ENCODE measurements at places on chromosomes 7 and 10.

DNA sequence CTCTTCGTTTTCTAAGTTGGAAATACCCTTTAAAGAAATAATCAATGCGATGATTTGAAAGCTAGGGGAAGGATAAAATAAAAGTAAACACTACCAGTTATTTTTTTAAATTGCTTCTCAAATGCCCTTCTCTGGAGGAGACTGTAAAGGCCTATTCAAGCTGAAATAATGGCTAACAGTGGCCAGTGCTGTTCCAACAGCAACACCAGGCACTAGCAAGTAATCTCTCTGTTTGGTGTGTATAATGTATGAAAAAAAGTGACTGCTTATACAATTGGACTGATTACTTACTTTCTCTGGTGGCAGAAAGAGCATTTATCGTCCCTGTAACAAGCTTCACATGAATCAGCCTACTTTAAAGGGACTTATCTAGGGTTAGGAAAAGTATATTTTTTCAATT is 102.7 kb downstream of the CSTF2T start:
- DNase-seq = no peak

GRCh38 chr7:73626814-73627213 is 2.5 kb upstream of the MLXIPL start:
- DNase-seq = no peak

GRCh38 chr7:35630024-35630972 is 64.6 kb downstream of the HERPUD2 start:
- no peak for DNase-seq

GRCh38 chr7:121107923-121108498 is 119.5 kb downstream of the CPED1 start:
- no peak for DNase-seq

DNA sequence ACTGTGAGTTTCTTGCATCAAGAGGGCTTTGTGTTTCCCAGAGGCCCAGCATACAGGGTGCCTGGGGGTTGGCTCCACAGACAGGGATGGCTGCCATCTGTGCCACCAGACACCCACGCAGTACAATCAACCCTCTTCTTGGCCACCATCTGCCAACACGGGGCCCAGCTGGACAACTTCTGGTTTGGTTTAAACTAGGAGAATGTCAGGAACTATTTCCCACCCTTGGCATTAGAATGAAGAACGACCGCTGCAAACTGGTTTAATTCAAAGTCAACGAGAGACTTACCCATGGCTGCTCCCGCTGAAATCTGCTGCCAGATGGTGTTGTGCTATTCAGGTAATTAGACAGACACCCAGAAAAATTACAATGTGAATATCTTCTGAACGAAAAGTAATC is 27.8 kb downstream of the NMT2 start:
- no peak for DNase-seq

DNA sequence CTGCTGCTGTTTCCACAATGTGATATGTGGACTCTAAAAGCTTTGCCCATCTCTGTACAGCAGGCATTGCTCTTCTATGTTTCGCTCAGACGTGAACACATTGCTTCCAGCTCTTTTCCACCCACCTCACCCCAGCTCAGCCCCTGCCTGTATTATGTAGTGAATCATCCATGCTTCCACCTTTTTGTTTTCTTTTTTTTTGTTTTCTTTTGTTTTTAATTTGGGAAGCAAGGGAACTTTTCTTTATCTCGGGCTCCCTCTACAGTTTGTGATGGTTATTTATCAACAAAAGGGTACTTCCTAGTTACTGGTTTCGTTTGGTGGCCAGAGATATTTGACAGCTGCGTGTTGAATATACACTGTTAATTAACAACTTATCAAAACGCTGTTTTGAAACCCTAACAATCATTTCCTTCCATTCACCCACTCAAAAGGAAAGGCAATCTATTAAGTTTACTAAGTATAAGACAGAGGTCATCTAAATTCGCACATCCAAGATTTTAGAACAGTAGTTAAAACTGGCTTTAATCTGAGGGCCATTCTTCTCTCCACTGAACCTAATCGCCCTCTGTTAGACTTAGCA is 127.9 kb upstream of the STK17A start:
- no peak for DNase-seq

GRCh38 chr7:117640465-117640864 is 160.6 kb downstream of the CFTR start:
- no peak for DNase-seq

DNA sequence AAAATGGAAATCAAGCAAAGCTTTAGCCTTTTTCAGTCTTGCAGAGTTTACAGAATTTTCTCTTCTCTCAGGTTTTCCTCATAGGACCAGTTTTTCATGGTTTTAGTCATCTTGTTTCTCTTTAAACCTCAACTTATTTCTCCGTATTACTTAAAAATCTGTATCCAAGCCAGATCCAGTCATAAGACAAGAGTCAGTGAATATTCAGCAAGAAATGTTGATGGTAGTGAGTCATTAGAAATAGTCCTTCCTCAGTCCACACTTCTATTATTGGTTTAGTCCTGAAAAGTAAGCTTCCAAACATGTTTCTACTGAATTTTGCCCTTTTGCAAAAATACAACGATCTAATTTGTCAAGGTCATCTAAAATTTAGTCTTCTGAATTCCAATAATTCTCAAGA is 107.0 kb downstream of the VIM start:
- DNase-seq = no peak

GRCh38 chr10:91409069-91409868 is 875 bp upstream of the HECTD2 start:
- peak; percentile 17 for DNase-seq

DNA sequence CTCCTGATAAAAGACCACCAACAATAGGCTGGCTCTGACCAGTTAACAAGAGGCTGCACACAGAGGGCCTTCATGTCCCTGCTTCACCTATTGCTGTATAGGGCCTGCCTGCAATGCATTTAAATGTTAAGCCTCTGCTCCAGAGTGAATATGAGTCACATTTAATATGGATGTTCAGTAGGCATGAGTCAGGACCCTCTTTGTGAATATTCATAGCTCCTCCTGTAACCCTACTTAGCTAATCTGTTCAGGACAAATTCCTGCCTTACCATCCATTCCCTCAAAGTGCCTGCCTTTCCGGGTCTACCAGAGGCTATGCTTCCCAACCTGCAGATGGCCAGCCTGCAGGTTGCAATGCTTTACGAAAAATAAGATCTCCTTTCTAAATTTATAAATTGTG is 32.5 kb downstream of the ARHGAP22 start:
- DNase-seq = no peak

GRCh38 chr7:44223362-44224079 is 22.7 kb downstream of the YKT6 start:
- DNase-seq = no peak

DNA sequence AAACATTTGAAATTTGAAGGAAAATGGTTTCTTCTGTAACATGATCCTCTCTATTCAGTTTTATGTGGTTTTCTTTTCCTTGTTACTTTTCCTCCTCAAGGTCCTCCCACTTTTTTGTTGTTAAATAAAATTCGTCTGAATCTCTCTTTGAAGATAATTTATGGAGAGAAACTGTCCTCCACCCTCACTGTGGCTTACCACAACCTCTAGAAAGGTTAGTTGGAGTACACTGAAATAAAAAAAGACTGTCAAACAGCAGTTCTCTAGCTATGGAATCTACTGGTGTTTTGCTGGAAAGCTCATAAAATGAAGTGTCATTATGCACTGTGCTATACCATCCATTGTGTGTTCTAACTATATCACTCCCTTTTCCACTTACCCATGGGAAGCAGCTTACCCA is 189.4 kb downstream of the HDAC9 start:
- DNase-seq = no peak

- DNase-seq = no peak
Observed at GRCh38 chr10:101230183-101230917, 1.1 kb upstream of the LBX1 start.

DNA sequence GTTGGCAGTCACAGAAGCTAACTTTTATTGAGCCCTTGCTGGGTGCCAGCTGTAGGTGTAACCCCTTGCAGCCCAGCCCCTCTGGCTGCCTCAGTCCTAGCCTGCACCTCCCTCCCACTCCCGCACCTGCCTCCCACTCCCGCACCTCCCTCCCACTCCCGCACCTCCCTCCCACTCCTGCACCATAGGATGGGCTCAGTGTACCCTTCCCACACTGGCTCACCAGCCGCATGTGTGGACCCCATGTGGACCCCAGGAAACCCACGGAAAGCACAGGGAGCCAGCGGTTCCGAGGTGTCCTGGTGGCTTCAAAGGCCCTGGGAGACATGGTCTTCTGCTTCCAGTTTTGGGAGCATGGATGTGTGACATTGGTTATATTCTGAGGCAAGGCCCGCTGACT is 132.9 kb downstream of the EBF3 start:
- no peak for DNase-seq

DNA sequence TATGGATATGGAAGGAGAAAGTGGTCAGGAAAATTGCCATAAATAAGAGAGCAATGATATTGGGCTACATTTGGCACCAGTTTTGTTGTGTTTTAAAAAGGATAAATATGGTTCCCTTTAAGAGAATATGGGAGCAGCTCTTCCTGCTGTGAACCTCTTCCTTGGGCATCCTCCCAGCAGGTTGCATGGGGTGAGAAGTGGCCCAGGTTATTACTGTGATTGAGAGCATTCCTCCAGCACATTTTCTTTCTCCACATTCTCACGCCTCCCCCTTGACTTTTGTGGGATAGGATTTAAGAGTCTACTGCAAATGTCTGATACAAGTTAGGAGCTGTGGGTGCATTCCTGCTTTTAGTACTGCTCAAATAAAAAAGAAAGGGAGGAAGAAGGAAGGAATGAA is 214.8 kb downstream of the POU6F2 start:
- DNase-seq = no peak

DNA sequence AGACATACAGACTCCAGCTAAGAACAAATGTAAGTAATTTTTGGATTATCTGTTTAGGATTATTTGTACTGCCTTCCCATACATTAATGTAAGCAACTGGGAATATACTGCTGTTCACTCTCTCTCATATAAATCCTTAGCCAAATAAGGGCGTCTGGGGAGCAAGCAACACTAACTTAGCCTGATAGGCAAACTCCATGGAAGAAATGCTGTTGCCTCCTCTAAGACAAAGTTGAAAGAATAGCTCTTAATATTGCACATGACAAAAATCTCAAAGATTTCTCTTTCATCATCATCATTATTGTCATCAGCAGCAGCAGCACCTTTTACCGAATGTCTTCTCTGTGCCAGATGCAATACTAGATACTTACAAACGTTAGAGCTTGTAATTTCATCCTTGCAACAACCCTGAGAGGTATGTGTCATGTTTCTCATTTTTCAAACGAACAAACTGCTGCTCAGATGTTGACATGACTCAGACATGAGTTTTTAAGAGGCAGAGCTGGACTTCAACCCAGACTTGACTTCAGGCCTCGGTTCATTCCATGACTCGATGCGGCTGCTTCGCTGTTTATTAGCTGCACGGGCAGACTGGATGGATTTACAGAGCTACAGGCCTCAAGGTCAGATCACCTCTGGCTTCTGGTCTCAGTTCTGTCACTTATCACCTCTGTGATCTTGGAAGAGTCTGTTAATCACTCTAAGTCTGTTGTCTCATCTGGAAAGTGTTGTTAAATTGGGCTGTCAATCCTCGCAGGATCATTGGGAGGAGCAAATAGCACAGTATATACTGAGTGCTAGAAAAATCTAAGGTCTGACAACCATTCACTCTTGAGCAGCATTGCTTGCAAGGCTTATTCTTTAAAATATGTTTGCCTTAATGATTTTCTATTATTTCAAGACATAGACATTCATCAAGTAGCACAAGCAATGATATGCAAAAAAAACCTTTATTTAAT is 126.3 kb upstream of the CELF2 start:
- DNase-seq = no peak

DNA sequence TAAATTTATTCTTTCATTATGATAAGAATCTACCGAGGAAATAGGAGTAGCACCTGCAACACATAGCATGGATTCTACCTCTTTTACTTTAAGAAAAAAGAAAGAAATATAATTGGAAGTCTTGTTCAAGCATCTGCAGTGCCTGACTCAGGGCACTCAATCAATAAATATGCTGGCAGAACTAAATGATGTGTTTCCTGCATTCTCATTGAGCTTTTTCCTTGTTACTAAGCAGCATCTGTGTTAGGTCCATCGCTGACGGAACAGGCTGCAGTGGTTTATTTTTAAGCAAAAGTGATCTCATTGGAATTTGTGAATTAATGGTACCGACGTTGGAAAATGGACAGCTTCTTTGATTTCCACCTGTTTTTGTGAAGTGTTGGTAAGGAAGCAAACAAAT is 417.5 kb downstream of the DPP6 start:
- no peak for DNase-seq

GRCh38 chr7:25124465-25125136 is 459 bp downstream of the CYCS start:
- no peak for DNase-seq

DNA sequence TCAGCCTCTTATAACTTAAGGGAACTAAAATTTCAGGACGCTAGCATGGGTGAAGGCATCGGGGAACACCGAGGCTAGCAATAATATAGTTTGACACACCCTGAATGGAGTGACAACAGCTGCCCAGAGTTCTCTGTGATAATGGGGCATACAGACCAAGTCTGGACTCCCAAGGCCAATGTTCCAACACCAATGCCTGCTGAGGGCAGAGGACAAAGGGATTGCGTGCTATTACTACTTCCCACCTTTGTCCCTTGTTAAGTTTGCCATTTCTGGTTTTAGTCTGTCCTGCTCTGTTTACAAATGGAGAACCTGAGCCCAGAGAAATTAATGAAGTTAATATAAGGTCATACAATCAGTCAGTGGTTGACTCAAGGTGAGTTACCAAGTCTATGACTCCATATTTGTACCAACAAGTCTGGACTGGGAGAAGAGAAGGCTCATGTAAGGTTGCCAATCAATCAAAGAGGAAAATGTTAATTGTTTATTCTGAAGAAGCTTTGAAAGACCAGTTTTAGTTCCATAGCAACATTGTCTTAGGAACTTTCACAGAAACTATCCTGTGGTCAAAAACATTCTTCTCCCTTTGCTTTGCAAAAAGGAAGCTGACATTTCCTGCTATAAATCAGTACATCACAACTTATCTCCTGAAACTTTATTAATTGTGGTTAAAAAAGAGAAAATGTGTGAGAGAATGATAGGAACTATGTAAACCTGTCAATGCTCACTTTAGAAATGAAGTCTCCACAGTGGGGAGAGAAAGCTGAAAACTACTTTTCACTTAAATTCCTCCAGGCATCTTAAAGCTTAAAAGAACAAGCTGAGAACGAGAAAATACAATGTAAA is 74.5 kb downstream of the CCDC6 start:
- DNase-seq = no peak

DNA sequence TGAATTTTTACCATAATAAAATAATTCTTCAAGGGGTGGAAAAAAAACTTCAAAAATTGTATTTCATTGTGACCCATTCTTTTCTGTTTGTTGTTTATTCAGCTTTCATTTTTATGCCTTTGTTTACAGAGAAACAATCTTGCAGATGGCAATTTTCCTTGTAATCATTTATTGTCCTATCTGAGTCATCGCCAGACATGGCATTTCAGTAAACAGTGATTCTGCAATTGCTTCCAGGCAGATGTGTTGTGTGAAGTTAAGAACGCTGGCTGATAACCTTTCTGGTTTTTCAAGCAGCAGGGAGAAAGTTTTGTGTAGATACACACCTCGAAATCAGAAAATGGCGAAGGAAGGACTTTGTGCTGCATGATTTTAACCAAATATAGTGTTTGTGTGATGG is 80.7 kb upstream of the RPA3 start:
- DNase-seq = no peak

GRCh38 chr7:74202841-74203556 is 6.8 kb upstream of the LAT2 start:
- DNase-seq = no peak

GRCh38 chr7:70489813-70490212 is 642.1 kb upstream of the GALNT17 start:
- DNase-seq = no peak

- no peak for DNase-seq
Observed at GRCh38 chr10:46264737-46265368, 21.9 kb upstream of the ANTXRL start.

- no peak for DNase-seq
Observed at GRCh38 chr7:129273936-129274335, 49.1 kb downstream of the AHCYL2 start.
